Lower lobe of right lung (tissue), 2 donors: ENCODE measurements at places on chromosomes 11 and 22. TPM values are rescaled to one million over a fixed set of nuclear protein-coding genes. Genes with fewer than 3 reads are reported as not detected.

SLC6A5 gene
- total RNA-seq: not detected

DNA sequence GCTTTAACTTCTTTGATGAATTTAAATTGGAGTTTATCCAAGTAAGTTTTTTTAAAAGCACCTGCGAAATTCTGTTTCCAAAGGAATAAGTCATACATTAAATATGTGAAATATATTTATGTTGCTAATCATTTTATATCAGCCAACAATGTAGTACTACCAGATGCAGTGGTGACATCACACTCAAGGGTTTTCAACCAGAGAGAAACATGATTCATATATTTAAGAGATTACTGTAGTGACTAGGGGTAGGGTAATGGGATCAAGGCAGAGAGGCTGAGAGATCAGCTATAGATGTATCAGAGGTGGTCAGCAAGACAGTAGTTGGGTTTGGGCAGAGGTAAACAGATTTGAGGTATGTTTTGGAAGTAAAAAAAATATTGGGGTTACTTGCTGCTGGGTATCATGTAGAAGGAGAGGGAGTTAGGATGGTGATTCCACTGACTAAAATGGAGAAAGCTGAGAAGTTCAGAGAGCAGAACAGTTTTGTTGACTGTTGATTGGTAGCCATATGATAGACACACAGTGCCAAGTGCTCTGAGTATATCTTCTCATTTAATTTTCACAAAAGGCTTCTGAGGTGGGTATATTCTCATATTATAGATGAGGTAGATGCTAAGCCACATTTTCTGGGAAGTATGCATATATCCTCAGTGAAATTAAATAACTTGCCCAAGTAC, 39.4 kb downstream of the CEP57 start:
- no peak overlapping the region for H3K27ac ChIP-seq
- DNase-seq: no peak
- H3K4me1 ChIP-seq: no peaks in the 10 kb centered on the region

- DNase-seq: no peak
- peaks cover 7% of the 10 kb centered on the region for H3K36me3 ChIP-seq
- no peak overlapping the region for H3K4me3 ChIP-seq
Observed at GRCh38 chr22:46165977-46166376, 15.7 kb downstream of the PPARA start.

DNA sequence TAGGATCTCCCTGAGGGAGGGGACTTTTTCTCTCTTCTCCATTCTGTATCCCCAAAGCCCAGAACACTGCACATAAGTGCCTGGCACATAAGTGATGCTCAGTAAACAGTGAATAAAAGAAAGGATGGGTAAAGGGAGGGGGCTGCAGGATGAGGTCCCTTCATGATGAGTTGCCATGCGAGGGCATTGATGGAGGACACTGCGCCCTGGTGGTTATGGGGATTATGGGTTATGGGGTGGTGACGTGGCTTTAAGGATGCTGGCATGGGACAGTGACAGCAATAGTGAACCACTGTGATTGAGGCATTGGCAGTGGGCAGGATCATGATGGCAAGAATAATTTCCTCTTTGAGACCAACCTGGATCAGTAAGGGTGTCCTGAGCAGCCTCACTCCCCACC, 43.9 kb upstream of the LRRC32 start:
- no peaks in the 10 kb centered on the region for H3K27me3 ChIP-seq
- DNase-seq: no peak

DNA sequence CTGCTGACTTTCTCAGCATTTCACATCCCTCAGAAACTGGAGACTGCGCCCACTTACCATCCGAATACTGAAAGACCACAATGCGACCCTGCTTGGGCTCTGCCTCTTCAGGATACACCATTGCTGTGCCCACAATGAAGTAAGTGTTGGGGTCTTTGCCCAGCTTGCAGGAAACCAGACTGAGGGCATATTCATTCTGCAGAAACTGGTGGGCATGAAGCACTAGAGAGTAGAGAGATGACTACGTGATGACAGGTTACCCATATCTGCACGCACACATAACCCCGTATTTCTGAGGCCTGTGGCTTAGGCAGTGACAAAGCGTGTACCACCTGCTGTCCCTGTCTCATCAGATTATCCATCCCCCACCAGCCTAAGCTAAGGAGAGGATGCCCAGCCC, 14.6 kb upstream of the VWCE start:
- H3K4me1 ChIP-seq: no peaks in the 10 kb centered on the region
- H3K4me3 ChIP-seq: no peak overlapping the region
- peaks cover 100% of the 10 kb centered on the region for H3K36me3 ChIP-seq
- H3K27me3 ChIP-seq: no peaks in the 10 kb centered on the region
- H3K27ac ChIP-seq: no peak overlapping the region

DNA sequence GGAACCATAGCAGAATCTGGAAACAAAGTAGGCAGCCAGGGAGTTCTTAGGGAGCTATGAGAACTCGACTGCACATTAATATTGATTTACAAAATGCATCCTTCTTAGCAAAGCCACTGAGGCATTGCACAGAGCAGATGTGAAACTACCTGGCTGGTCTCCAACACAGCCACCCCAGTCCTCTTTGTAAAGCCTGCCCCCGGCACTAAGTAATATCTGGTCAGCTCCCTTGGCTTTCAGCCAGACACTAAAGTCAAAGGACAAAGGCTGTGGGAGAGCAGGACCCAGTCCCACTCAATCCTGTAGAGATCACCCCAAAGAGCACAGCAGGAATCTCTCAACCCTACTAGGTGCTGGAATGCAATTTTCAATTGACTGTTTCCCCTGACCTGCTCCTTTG, 12.8 kb downstream of the XRRA1 start:
- no peaks in the 10 kb centered on the region for H3K27me3 ChIP-seq
- H3K36me3 ChIP-seq: peaks cover 52% of the 10 kb centered on the region
- no peaks in the 10 kb centered on the region for H3K4me1 ChIP-seq
- H3K27ac ChIP-seq: no peak overlapping the region
- H3K4me3 ChIP-seq: no peak overlapping the region

TCN2 gene
- total RNA-seq: 44.2 TPM

TESMIN gene
- 1.9 TPM for total RNA-seq

- H3K27me3 ChIP-seq: no peaks in the 10 kb centered on the region
- H3K27ac ChIP-seq: no peak overlapping the region
- H3K4me1 ChIP-seq: no peaks in the 10 kb centered on the region
- no peaks in the 10 kb centered on the region for H3K36me3 ChIP-seq
Observed at GRCh38 chr11:131118247-131118646, 202.0 kb upstream of the SNX19 start.

ZNF214 gene
- 3.3 TPM for total RNA-seq

DNA sequence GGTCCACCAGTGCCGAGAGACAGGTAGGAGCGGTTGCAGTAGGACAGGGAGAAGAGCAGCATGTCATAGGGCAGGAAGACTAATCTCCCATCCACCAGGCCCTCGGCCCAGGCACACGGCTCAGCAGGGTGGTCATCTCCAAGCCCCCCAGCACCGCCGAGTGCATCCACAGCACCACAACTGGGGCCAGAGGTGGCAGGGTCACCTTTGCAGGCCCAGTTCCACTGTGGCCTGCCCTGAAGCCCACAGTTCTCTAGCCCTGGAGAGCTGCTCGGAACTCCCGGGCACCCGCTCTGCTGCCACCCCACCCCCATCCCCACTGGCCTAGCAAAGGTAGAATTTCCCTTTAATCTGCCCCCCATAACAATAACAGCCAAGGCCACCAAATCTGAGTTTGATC, 49.1 kb upstream of the LRRC32 start:
- H3K4me1 ChIP-seq: peaks cover 12% of the 10 kb centered on the region
- no peak overlapping the region for H3K4me3 ChIP-seq
- no peaks in the 10 kb centered on the region for H3K36me3 ChIP-seq

- H3K27me3 ChIP-seq: no peaks in the 10 kb centered on the region
- H3K27ac ChIP-seq: peak within 1 kb of the TSS; percentile 88
- peak; percentile 80 for DNase-seq
- peaks cover 31% of the 10 kb centered on the region for H3K4me1 ChIP-seq
Observed at GRCh38 chr11:1852877-1853276, at the start of gene LSP1. TSS of gene LSP1 (plus strand) at chr11:1853084. CDS start at chr11:1853145, 61 bp downstream.

NXPE2 gene
- total RNA-seq: 0.38 TPM

DNA sequence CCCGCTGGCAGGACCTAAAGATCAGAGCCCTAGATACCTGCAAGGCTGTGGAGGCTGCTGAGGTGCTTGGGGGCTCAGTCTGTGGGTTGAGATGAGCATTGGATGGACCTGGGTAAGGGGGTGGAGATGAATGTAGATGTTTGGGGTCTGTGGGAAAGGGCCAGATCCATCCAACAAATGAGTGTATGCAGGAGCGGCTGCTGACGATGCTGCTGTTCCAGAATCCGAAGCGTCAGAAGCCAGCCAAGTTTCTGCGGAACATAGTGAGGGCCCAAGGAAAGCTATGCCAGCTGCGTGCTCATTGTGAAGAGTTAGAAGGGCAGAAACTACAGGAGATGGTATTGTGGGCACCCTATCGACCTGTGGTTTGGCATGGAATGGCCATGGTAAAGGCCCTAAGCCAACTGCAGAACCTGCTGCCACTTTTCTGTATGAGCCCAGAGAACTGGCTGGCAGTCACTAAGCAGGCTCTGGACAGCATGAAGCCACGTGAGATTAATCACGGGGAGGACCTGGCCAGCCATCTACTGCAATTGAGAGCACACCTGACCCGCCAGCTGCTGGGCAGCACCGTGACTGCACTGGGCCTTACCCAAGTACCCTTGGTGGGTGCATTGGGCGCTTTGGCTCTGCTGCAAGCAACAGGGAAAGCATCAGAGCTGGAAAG, 36.6 kb downstream of the RRP8 start:
- no peaks in the 10 kb centered on the region for H3K36me3 ChIP-seq
- H3K27ac ChIP-seq: no peak overlapping the region
- H3K4me3 ChIP-seq: no peak overlapping the region
- no peaks in the 10 kb centered on the region for H3K27me3 ChIP-seq
- no peak for DNase-seq

CD6 gene
- 6.1 TPM for total RNA-seq

DNA sequence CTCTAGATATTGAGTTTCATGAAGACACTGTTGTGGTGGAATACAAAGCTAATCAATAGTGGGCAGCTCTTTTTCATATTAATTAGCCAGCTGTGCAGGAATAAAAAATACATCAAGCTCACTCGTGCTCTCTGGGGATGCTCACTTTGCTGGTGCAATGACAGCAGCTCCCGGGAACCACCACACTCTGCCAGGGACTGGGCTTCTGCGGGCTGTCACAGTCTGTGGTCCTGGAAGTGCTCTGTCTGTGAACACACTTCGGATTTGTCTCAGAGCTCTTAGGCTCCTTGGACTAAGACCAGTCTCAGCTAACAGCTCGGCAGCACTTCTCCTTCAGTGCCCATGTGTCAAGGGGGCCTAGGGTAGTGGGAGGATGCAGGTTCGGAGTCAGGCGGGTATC, 393.5 kb downstream of the TENM4 start:
- H3K4me1 ChIP-seq: no peaks in the 10 kb centered on the region
- H3K4me3 ChIP-seq: no peak overlapping the region
- H3K27me3 ChIP-seq: peaks cover 4% of the 10 kb centered on the region

GGTLC3 gene
- 8.0 TPM for total RNA-seq

RASSF10 gene
- total RNA-seq: 4.3 TPM

DNA sequence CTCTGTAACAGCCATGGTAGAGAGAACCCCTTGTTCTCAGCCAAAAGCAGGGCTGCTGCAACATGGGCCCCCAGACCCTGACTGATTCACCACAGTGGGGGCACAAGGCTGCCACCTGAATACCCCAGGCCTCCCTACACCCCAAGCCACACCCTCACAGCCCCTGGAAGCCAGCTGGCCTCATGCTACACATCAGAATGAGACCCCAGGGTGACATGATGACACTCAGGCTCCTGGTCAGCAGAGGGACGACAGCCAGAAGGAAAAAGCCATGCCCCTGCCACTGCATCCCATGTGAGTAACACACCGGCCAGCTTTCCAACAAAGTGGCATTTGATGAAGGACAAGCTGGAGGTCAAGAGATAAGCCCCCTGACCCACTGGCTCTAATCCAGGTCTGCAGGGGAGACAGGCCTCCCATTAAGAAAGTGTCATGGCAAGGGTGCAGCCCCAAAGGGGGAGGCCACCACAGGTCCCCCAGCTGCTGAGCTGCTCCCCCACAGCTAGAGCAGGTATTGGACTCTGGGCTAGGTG, 2.6 kb downstream of the CDPF1 start:
- no peak overlapping the region for H3K4me3 ChIP-seq
- DNase-seq: no peak
- H3K27ac ChIP-seq: no peak overlapping the region

DNA sequence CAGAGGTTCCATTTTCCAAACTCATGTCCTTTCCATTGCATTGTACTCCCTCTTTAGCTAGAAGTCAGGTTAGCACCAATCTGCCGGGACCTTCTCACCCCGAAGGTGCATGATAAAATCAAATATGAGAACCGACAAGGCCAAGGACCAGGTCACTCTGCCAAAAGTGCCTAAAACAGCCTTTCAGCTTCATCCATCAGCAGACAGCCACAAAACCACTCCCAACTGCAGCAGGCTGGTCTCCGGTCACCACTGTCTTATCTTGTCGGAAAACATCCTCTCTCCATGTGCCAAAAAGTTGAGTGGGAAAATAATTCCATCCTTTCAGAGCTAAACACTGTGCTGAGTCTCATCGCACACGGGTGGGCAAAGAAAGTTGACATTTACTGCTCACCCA, 1.4 kb downstream of the PI4KA start:
- peak overlapping the region; percentile 94 for H3K4me3 ChIP-seq
- H3K36me3 ChIP-seq: no peaks in the 10 kb centered on the region
- DNase-seq: no peak
- H3K27ac ChIP-seq: no peak overlapping the region
- peaks cover 48% of the 10 kb centered on the region for H3K4me1 ChIP-seq

TSPAN32 gene
- 12.5 TPM for total RNA-seq
